Transverse colon (tissue), 4 donors: ENCODE measurements at places on chromosomes 6 and 20. TPM values are rescaled to one million over a fixed set of nuclear protein-coding genes. Genes with fewer than 3 reads are reported as not detected.
A peak's percentile ranks its signal among the peaks of the same experiment; 100 is the strongest.

FHL5 gene
- not detected for total RNA-seq

DNA sequence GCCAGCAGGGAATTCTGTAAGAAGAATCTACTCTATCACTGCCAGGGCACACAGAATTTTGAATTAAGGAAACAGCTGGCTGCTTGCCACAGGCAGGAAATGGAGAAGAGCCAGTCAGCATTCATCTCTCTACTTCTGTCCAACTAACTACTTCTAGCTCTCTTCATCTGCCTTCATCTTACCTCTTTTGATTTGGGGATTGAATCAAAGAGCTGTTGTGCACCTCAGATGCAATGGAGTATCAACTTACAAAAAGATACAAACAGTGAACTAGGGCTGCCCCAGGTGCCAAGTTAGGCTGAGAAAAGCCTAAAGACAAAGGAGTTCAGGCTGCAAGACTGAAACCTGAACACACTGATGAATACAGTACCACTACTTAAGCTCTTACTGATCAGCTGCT lies 82.0 kb downstream of the PTPRK start:
- H3K27ac ChIP-seq, result no peak overlapping the region
- no peaks in the 10 kb centered on the region for H3K4me1 ChIP-seq
- no peak overlapping the region for H3K4me3 ChIP-seq
- DNase-seq, result no peak

- H3K36me3 ChIP-seq, result no peaks in the 10 kb centered on the region
- H3K4me3 ChIP-seq, result no peak overlapping the region
- no peaks in the 10 kb centered on the region for H3K4me1 ChIP-seq
- no peak for DNase-seq
- no peaks in the 10 kb centered on the region for H3K27me3 ChIP-seq
These were observed 25.3 kb downstream of the CTCFL start for GRCh38 chr20:57499676-57500075.

DNA sequence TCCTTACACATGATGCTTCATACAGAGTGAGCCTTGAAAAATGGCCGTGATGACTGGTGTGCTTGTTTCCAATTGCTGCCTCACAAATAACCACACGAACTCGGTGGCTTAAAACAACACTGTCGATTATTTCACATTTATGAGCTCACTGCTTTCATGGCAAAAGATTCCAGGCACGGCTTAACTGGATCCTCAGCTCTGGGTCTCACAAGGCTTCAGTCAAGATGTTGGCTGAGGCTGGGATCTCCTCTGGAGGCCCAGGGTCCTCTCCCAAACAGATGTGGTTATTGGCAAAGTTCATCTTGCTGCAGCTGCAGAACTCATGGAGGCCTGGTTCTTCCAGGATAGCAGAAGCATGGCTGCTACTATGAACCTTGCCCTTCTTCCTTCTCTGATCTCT lies 144.6 kb downstream of the TFAP2C start:
- no peak for DNase-seq
- H3K27me3 ChIP-seq, result no peaks in the 10 kb centered on the region
- peaks cover 2% of the 10 kb centered on the region for H3K4me1 ChIP-seq
- H3K27ac ChIP-seq, result no peak overlapping the region

DNA sequence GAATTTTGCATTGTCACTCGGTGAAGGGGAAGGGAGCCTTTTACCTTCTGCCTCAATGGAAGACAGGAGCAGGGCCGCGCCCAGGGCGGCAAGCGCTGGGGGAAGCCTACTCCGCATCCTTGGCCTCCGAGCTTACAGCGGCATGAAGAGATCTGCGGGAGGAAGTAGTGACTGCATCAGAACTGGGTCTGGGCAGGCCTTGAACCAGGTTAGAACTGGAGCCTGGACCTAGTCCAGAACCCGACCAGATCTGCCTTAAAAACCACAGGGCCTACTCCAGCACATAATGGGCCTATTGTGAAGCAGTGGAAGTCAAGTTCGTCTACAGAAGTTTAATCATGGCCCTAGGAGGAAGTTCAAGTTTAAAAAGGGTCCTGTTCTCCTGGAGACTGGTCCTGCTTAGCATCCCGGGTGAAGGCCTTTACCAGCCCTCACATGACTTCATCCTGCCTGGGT lies 3.1 kb downstream of the COL12A1 start:
- H3K4me1 ChIP-seq, result peaks cover 50% of the 10 kb centered on the region
- peak overlapping the region; percentile 10 for H3K4me3 ChIP-seq
- H3K36me3 ChIP-seq, result no peaks in the 10 kb centered on the region
- DNase-seq, result no peak
- peaks cover 79% of the 10 kb centered on the region for H3K27me3 ChIP-seq
